ENCODE measurements at places on chromosomes 3 and 15.

- no peak for DNase-seq
Observed at GRCh38 chr15:63722204-63722808, 111.4 kb downstream of the HERC1 start.

DNA sequence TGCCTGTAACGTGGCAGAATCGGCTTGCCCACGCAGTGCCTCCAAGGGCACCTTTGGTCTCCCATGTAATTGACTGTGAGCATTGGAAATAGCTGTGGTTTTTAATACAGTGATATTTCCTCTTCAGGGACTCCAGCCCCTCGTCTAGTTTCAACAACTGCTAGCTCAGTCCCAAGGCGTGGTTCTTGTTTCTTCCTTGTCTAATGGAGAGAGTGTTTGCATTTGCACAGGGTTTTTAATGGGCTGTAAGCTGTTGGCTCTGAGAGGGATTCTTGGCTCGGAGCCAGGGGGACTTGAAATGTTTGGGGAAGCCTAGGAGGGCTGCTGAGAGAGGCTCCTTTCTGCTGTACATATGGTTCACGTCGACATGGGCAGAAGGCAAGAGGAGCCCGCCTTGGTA, 86.2 kb downstream of the THSD4 start:
- peak; percentile 95 for DNase-seq

- no peak for DNase-seq
Observed at GRCh38 chr15:49101536-49101935, 53.9 kb downstream of the COPS2 start.

DNA sequence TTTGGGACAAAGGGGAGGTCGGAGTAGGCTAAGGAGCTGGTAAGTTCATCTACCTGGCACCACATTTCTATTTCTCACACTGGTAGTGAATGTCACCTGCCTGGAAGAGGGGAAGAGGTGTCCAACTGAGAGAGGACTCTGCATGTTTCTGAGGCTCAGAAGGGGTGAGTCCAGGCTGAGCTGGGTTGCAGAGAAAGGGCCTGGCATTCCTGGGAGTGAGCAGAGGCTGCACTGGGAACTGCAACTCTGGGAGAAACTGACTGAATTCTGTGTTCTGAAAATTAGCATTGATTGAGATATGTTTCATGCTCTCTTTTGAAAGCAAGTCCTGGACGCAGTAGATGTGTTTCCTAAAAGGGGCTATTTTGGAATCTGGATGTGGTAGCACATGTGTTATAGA, 32.3 kb upstream of the ARNT2 start:
- DNase-seq: no peak

- DNase-seq: no peak
Observed at GRCh38 chr3:39990532-39990931, 181.1 kb downstream of the MYRIP start.

DNA sequence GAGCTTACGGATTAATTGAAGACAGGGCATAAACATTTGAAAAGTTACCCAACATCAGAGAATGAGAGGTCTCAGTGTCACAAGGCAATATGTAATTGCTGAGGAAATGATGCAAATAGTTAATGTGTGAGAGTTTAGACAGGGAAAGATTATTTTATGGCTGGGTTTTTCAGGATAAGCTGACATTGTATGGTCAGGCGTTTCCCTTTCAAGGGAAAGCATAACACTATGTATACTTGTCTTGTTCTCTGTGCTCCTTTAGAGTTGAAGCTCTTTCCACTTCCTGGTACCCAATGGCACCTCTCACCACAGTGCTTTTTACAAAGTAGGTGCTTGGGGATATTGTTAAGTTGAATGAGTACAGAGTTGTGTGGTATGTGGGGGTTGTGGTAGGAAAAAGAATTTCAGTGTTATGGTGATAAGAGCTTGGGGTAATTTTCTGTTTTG, 19.9 kb downstream of the IQGAP1 start:
- DNase-seq: no peak

DNA sequence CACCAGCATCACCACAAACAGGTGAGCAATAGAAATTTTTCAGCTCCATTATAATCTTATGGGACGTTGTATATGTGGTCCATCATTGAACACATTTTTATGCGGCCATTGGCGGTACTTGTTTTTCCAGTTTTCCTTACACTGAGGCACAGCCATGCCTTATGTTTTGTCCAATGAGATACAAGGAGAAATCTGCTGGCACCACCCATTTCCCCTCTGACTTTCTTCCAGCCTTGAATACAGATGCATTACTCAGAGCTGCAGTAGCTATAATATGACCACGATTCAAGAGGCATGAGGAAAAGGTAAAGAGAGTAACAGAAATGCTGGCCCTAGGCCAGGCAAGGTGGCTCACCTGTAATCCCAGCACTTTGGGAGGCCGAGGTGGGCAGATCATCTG, 9.0 kb upstream of the PIK3R4 start:
- DNase-seq: no peak

- no peak for DNase-seq
Observed at GRCh38 chr15:101803676-101804075, 367 bp downstream of the OR4F6 start.

DNA sequence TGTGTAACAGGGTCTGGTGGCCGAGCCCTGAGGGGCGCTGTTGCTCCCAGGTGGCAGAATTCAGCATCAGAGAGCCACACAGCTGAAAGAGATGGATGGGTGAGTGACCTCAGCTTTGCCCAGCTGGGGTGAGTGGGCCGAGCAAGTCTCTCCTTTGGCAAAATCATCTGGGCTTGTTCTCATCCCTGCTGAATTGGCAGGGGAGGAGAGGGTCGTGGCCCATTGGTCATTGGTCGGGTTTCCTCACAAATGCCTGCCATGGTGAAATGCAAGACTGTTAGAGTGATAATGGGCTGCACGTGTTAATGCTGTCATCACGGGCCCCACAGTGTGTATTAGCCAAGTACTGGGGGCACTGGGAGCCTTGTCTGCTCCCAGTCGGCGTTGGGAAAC, 15.9 kb downstream of the ABHD2 start:
- no peak for DNase-seq

GRCh38 chr3:141242377-141243092, 10.9 kb downstream of the PXYLP1 start:
- DNase-seq: no peak

DNA sequence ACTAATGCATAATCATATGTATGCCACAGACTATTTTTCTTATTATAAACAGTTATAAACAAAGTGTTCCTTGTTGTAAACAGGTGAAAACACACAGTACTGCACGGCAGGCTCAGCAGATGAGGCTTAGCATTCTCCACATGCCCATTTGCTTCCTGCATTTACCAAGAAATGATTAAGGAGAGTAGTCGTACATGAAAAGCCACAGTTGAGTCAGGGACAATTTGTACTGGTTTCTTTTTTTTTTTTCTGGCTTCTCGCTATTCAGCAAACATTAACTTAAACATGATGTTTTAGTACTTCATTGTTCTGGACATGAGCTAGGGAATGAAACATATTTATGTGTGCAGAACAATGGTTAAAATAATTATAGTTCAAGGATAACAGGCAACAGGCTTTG, 63.4 kb downstream of the GHSR start:
- DNase-seq: no peak

Measured in NCI-H187 treated with DMSO at 0.1 percent for 48 hours (cell line).